ENCODE measurements at places on chromosomes 11 and 22.

GRCh38 chr11:106389101-106389500 is 311.6 kb downstream of the AASDHPPT start:
- DNase-seq: no peak

DNA sequence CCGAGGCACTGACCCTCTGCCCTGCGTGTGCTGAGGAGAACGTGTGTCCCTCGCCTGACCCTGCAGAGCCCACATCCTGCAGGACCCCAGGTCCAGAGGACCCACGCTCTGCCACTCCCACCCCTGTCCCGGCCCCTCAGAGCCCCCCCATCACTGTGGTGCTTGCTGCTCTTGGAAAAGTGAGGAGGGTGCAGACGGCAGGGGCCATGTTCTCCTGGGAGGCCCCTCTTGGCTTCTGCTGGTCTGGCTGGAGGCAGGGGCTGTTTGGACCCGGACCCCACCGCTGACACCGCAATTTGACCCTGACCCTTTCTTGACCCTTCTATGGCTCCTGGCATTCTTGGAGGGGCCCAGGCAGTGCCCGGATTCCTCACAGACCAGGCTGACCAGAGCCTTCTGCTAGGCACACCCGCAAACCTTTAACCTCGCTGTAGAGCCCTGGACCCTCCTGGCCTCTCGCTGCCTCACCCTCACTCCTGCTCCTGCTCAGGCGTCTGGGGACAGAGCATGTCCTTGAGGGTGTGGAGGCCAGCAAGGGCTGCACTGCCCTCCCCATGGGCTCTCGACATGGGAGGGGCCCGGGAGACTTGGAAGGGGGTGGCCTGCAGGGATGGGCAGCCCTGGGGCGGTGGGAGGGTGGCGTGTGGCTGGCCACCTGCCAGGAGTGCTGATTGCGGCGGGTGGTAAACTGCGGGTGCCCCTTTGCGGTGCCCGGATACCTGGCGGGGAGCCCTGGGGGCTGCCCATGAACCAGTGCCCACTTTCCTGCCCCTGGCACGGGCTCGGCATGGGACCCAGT is 37.0 kb upstream of the MUC5AC start:
- DNase-seq: no peak

DNA sequence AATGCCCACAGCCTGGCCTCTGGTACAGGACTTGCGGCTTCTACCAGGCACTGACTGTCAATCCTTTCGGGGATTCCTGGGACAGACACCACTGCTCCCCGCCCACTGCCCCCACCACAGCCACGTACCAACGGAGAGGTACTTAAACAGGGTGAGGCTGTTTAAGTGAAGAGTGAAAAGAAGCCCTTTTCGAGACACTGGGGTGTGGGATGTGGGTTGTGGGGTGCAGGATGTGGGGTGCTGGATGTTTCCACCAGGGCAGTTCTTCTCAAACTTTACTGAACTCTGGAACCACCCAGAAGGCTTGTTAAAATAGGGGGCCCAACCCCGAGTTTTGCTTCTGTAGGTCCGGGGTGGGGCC is 34.2 kb upstream of the PRR5 start:
- peak; percentile 32 for DNase-seq

DNA sequence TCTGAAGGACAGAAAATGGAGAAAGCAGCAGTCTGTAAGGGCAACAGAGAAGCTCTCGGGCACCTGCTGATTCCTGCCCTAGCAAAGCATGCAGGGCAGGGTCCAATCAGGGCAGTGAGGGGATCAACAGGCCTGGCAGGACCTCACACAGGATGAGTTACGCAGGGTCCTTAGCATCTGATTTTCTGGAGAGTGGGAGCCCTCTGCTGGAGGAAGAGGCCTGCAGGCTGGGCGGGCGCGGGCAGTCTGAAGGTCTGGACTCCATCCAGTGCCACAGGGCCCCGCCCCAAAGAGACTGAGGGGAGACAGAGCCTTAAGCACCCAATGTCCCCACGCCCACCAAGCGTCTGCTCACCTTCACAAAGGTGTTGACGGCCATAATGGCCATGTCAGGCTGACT is 28.9 kb downstream of the AP1B1 start:
- no peak for DNase-seq

- no peak for DNase-seq
These were observed 52.7 kb downstream of the PARVB start for GRCh38 chr22:44076825-44077224.

GRCh38 chr11:95512682-95513081 is 276.9 kb downstream of the FAM76B start:
- DNase-seq: no peak

DNA sequence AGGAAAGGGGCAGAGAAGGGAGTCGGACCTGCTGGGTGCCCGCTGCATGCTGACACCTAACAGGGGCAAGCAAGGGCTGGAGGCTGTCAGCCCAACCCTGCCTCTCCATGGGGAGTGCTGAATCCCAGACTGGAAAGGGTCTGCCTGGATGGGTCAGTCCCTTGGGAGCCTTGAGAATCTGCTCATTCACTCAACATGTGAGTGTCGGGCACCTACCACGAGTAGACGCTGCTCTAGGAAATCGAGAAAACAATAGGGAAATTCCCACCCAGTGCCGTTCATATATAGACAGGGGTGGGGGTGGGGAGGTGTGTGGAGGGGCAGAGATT is 4.4 kb upstream of the CTSD start:
- no peak for DNase-seq

DNA sequence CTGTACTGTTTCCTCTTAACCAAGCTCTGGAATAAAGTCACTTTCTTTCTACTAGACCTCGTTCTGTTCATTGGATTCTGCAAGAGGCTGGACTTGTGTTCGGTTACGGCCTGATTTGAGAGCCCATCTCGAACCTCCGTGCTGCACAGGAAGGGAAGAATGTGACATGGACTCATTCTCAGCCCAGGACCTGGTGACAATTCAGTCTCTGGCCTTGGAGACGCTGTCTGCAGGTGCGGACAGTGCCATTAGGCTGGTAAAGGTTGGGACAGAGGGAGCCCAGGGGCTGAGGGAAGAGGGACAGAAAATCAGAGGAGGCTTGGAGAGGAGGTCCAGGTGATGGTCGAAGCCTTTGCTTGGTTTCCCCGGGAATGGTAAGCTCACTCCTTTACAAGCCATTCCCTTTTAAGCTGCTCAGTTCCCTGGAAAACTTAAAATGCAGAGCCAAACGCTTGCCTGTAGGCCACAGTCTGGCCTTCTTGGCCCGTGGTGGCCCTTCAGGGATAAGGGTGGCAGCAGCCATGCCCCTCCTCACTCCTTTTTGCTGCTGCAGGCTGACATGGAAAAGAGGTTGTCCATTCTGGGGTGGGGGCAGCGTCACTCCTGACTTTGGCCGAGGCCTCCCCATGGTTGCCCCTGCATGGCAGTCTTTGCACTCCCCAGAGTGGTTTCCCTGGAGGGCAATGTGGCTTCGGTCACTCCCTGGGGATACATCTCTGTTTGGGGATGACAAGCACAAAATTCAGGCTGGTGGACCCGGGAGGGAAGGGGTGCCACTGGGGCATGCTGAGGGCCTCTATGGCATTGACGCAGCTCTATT is 52.3 kb downstream of the SHISAL1 start:
- no peak for DNase-seq

DNA sequence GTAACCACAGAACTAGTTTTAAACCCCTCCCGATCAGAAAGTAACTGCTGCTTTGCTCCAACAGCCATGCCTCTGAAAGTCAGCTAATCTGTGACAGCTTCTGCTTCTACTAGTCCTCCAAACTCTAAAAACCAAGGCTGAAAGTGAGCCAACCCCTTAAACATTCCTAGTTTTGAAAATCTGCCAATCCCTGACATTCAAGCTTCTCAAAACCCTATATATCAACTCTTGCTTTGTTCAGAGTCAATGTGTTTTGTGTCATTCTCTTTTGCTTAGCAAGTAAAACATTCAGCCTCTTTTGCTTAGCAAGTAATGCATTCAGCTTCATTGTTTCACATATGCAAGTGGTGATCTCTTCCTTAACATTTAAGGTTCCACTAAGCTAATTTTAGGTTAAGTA is 56.9 kb downstream of the ATG16L2 start:
- no peak for DNase-seq

DNA sequence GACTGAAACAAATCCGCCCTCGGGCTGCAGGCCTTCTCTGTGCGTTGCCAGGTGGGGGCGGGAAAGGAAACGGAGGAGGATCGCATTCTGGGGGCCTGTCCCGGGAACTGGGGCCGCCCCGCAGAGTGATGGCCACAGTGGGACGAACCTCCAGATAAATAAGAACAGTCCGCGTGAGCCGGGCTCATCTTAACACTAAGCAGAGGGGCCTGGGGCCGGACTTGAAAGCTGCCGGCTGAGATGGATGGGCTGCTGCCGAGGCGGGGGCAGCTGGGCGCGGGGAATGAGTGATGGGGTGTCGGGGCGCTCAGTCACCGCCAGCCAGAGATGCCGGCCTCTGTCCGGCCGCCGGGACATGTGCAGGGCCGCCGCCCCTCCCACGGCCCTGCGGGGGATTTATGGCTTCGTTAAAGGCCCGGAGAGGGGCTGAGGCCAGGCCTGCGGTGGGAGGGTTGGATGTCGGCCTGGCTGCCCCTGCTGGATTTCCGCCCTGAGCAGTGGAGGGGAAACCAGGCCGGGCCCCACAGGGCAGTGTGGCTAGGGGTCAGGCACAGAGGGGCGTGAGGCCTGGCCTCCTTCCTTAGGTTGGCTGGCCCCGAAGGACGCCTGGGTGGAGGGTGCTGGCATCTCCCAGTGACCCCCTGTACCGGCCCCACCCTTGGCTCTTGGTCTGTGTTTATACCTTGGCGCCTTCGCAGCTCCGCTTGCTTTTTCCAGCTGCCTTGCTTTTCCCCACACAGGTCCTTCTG is 45.3 kb upstream of the CD82 start:
- DNase-seq: no peak

DNA sequence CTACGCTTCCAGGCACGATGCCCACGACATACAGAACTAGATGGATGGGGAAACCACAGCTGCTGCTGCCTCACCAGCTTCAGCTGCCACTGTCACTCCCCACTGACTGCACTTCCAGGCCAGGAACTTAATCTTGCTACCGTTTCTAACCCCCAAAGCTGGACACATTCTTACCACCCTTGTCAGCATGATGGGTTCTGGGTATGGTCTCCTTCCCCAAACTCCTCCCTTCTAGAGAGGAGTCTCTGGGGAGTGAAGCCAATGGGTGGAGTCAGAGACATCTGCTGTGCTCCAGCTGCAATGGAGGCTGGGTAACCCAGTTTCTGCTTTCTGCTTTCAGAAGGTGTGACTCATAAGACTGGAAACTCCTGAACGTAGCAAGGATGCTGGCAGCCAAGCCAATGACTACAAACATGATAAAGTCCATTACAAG is 87.0 kb upstream of the THY1 start:
- DNase-seq: no peak

- no peak for DNase-seq
These were observed 401.5 kb downstream of the TBC1D22A start for GRCh38 chr22:47163856-47164513.

GRCh38 chr11:102226702-102227490 is 90.4 kb upstream of the BIRC3 start:
- no peak for DNase-seq

- no peak for DNase-seq
These were observed 29.9 kb upstream of the MOB2 start for GRCh38 chr11:1516273-1517067.

DNA sequence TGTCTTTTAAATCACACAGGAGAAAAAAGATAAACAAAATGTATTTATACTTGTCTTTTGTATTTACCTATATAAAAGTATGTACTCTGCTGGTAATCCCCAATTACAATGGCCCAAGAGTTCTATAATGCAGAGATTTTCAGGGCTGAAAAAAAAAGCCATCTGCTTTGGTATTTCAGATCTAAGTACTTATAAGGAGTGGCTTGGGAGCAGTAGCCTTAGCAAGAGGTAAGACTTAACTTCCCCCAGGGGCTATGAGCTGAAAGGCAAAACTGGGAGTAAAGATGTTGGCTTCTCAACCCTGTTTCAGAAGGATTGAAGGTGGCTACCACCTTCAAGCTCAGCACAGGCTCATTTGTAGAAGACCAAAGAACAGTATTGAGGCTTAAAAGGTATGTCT is 35.3 kb upstream of the EP300 start:
- no peak for DNase-seq

- no peak for DNase-seq
These were observed 14.7 kb downstream of the TTLL12 start for GRCh38 chr22:43172191-43172590.

DNA sequence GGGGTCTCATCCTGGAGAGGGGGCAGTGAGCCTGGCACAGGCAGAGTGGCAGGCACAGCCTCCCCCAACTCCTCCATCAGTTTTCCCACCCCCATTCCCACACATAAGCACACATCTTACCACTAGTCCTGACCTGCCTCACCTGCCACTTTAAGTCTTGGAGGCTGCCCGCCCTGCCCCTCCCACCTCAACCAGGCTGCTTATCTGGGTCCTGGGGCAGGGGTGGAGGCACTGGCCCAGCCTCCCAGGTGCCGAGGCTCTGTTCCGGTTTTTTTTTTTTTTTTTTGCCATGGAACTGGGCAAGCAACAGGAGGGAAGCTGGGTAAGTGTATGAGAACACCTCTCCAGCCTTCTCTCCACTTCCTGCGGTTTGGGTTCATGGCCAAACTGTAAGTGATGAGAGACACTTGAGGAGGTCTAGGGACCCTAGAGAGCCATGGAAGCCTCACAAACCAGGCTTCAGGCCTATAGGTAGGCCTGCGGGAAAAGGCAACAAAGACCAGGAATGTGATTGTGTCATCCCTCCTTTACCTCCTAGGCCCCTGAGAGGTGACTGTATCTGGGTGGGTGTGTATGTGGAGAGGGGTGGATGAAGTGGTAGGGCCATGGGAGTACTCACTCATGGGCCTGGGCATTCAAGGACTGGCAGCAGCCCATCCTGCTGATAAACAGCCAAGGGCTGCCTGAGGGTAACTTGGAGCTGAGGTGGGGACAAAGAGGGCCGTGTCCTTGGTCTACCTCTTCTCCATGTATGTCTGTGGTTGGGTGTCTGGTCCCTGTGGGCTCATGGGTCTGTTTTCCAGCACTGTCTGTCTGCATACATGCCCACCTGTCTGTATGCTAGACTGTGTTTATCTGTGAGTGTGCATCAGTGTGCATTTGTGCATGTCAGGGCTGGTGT is 22.6 kb downstream of the PHLDB1 start:
- DNase-seq: no peak

- no peak for DNase-seq
These were observed 4.1 kb downstream of the PRG2 start for GRCh38 chr11:57386178-57386940.

DNA sequence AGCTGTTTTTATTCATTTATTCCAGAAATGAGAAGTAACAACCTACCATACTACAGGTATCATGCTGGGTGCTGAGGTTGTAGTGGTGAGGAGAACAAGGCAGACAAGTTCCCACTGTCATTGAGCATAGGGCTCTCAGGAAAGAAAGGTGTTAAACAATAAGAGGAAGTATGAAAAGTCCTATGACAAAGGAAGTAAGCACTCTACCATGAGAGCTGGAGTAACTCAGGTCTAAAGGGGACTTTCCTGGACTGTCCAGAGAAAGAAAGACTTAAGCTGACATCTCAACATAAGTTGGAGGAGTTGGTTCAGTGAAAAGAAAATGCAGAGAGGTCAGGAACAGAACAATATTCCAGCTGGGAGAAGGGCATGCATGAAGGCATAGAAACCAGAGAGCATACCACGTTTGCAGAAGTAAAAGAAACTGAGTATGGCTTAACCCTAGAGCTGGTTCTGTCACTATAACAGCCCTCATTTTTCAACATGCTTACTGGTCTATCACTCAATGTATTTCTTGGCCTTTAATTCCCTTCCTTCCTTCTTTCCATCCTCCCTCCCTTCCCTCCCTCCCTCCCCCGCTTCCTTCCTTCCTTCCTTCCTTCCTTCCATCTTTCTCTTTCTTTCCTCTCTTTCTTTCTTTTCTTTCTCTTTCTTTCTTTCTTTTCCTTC is 137.8 kb upstream of the BDNF start:
- no peak for DNase-seq

GRCh38 chr11:75262436-75262835 is 21.9 kb downstream of the TPBGL start:
- no peak for DNase-seq

- no peak for DNase-seq
These were observed 32.6 kb downstream of the NFAM1 start for GRCh38 chr22:42399315-42400271.
